Upper lobe of left lung (tissue), 6 donors: ENCODE measurements at places on chromosomes 16 and 17.

DNA sequence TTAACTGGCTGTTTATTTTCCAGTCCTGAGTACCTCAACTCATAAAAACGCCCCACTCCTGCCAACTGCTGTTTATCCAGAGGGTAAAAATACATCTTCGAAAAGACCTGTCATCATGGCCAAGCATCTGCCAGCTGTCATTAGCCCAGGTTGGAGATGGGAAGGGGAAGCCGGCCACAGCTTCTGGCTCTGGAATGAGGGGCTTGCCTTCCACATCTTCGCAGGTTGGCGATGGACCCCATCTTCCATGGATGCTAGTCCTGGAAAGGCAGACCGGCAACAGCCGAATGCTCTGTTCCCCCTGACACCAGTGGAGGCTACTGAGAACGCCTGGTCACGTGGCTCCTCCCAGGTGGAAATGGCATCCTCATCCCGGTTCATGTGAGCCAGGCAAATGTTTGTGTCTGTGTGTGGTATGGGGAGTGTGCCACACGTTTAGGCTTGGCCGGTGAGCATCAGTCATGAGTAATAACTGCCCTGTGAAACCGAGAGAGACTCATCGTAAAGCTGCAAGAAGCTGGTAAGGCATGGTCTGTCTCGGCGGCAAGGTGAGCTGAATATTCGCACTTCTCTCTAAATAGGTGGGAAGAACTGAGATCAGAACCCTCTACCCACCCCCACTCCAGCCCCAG is 420 bp upstream of the KRTAP17-1 start:
- DNase-seq: no peak

- DNase-seq: no peak
Measured at GRCh38 chr16:83963277-83964119, 4.5 kb upstream of the NECAB2 start.

DNA sequence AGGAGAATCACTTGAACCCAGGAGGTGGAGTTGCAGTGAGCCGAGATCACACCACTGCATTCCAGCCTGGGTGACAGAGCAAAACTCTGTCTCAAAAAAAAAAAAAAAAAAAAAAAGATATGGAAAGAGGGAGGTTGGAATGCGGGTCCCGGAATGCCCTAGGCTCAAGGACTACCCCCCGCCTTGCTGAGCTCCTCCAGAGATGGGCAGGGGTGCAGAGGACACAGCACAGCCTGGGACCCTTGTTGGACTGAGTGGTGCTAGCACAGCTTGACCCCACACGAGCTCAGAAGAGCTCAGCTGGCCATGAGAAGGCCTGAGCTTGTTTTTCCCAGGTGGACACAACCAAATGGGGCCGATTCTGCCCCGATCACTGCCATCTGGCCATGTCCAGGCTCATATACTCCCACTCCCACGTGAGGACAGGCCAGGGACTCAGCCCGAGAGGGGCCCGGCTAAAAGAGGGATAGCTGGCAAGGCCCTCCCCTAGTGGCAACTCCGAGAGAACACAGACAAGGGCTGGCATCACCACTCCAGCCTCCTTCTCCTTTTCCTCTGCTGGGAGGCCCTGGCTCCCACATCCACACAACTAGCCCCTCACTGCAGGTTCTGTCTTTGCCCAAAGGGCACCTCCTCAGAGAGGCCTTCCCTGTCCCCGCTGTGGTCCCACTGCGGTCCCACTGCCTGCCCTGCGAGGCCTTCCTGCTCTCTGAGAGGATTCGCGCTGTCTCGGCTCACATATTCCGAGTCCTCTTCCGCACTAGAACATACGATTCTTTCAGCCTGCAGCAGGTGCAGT is 11.0 kb downstream of the SGCA start:
- no peak for DNase-seq

DNA sequence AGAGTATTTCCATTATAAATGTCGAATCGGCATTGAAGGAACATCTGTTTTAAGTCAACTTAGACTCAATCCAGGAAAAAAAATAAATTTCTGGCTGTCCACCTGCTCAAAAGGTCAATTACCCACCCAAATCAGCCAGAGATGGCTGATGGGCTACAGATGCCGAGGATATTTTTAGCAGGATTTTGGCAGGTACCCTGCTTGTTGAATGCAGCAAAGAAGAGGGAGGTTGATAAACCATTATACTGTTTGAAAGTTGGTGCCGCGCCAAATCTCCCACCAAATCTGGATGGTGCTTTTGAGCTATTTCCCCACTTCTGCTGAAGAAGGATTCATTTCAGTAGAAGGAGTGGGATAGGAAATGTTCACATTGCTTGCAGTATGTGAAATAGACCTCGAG is 537.7 kb downstream of the MAF start:
- DNase-seq: no peak

GRCh38 chr16:89915303-89916232 is 3.1 kb upstream of the MC1R start:
- no peak for DNase-seq

- no peak for DNase-seq
Measured at GRCh38 chr17:28725660-28726225, 290 bp downstream of the TLCD1 start.

- no peak for DNase-seq
Measured at GRCh38 chr17:47690121-47690520, 3.8 kb upstream of the TBKBP1 start.

- no peak for DNase-seq
Measured at GRCh38 chr16:70421014-70421413, 17.9 kb downstream of the ST3GAL2 start.

DNA sequence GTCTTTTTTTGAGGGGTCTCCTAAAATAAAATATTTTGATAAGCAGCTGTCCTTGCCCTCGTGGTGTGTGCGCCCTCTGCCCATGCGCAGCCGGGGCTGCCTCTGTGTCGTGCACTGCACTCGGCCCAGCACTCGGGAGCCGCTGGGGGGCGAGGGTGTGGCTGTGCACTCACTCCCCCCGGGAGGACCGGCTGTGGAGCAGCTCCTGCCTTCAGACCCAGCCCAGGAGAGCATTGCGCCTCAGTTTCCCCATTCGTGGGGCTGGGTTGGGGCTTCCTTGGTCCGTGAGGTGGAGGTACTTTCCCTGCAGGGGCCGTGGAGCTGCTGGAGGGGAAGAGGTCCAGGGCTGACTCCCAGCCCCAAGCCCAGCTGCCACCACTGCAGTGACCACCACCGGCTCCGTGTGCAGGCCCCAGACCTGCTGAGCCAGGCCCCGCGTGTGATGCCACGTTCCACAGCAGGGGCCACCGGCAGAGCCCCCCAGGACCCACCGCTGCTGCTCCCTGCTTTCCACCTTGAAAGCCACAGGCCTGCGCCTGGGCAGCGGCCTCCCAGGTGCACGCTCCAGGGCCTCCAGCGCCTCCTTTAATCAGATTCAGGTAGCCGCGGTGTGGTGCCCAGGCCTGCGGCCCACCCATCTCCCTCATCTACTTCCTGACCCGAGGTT is 6.3 kb upstream of the IL17C start:
- DNase-seq: peak; percentile 82
